Adipose tissue (tissue), 3 donors: ENCODE measurements at places on chromosomes 13 and 19. TPM values are rescaled to one million over a fixed set of nuclear protein-coding genes. Genes with fewer than 3 reads are reported as not detected.

IGFL1 gene
- not detected for polyA plus RNA-seq

ZNF541 gene
- polyA plus RNA-seq = 0.07 TPM

CEACAM8 gene
- 0.04 TPM for polyA plus RNA-seq

CYP4F2 gene
- 0.08 TPM for polyA plus RNA-seq

WDR88 gene
- polyA plus RNA-seq = not detected

NALCN gene
- 0.09 TPM for polyA plus RNA-seq

LAMP1 gene
- polyA plus RNA-seq = 66.7 TPM

ZNF135 gene
- polyA plus RNA-seq = 3.1 TPM

OR1I1 gene
- not detected for polyA plus RNA-seq

IGSF23 gene
- polyA plus RNA-seq = not detected

EEF1AKMT1 gene
- 15.9 TPM for polyA plus RNA-seq

ZNF729 gene
- polyA plus RNA-seq = not detected

C1QTNF9B gene
- 0.94 TPM for polyA plus RNA-seq

CEACAM4 gene
- 2.7 TPM for polyA plus RNA-seq

CERS1 gene
- 0.31 TPM for polyA plus RNA-seq

APC2 gene
- polyA plus RNA-seq = 0.06 TPM

CLEC17A gene
- 0.15 TPM for polyA plus RNA-seq

GPR183 gene
- 1.4 TPM for polyA plus RNA-seq

CALR3 gene
- not detected for polyA plus RNA-seq

MTUS2 gene
- 7.4 TPM for polyA plus RNA-seq

CYP2S1 gene
- 0.30 TPM for polyA plus RNA-seq
